ENCODE measurements at places on chromosomes 3 and 15. TPM values are rescaled to one million over a fixed set of nuclear protein-coding genes. Genes with fewer than 3 reads are reported as not detected.

CHST2 gene
- 18.5 TPM for total RNA-seq

SH2D7 gene
- total RNA-seq = not detected

CNTN3 gene
- total RNA-seq = 27.1 TPM

ZNF501 gene
- 14.3 TPM for total RNA-seq

PYGO1 gene
- 40.9 TPM for total RNA-seq

RBP2 gene
- not detected for total RNA-seq

CFAP100 gene
- total RNA-seq = not detected

GLDN gene
- total RNA-seq = 1.9 TPM

CLRN1 gene
- not detected for total RNA-seq

CHD2 gene
- total RNA-seq = 210 TPM

IGSF11 gene
- 3.5 TPM for total RNA-seq

KNG1 gene
- total RNA-seq = not detected

PLCL2 gene
- total RNA-seq = 23.0 TPM

ADAMTS17 gene
- total RNA-seq = 10.7 TPM

ARGFX gene
- not detected for total RNA-seq

UROC1 gene
- total RNA-seq = not detected

BCL2A1 gene
- 2.3 TPM for total RNA-seq

TJP1 gene
- 149 TPM for total RNA-seq

SCN11A gene
- total RNA-seq = 11.8 TPM

FAM107A gene
- total RNA-seq = 9.8 TPM

TRIM71 gene
- total RNA-seq = 0.74 TPM

ZSCAN2 gene
- 11.7 TPM for total RNA-seq

CIDEC gene
- not detected for total RNA-seq

CPN2 gene
- not detected for total RNA-seq

GOLGA8J gene
- not detected for total RNA-seq

SAXO2 gene
- total RNA-seq = 4.7 TPM

REC114 gene
- not detected for total RNA-seq

C3orf85 gene
- total RNA-seq = not detected

FOXB1 gene
- not detected for total RNA-seq

CCK gene
- total RNA-seq = not detected

TMEM40 gene
- 2.3 TPM for total RNA-seq

IL17RE gene
- total RNA-seq = 1.2 TPM

Measured in urinary bladder (tissue), 4 donors.